DND-41 (cell line): ENCODE measurements at places on chromosomes 3 and 15.

- no peak for DNase-seq
Observed at GRCh38 chr3:177234121-177234520, 36.8 kb upstream of the TBL1XR1 start.

DNA sequence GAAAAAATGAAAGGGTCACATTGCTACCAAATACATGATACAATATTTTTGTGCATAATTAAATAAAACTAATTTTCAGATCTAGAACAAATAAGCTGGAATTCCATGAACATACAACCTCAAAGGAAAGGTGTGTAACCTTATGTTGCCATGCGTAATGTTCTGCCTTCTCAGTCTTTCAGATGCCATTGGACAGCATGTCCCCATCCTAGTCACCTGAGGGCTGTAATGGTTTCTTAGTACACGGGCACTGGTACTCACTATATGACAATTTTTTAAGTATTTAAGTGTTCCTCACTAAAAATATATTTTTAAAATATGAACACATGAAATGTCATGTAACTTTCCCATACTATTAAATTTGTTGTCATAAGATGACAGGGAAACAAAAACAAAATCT lies 24.1 kb downstream of the NEK10 start:
- DNase-seq = no peak

- no peak for DNase-seq
Observed at GRCh38 chr15:25245801-25246622, 192.8 kb downstream of the UBE3A start.

DNA sequence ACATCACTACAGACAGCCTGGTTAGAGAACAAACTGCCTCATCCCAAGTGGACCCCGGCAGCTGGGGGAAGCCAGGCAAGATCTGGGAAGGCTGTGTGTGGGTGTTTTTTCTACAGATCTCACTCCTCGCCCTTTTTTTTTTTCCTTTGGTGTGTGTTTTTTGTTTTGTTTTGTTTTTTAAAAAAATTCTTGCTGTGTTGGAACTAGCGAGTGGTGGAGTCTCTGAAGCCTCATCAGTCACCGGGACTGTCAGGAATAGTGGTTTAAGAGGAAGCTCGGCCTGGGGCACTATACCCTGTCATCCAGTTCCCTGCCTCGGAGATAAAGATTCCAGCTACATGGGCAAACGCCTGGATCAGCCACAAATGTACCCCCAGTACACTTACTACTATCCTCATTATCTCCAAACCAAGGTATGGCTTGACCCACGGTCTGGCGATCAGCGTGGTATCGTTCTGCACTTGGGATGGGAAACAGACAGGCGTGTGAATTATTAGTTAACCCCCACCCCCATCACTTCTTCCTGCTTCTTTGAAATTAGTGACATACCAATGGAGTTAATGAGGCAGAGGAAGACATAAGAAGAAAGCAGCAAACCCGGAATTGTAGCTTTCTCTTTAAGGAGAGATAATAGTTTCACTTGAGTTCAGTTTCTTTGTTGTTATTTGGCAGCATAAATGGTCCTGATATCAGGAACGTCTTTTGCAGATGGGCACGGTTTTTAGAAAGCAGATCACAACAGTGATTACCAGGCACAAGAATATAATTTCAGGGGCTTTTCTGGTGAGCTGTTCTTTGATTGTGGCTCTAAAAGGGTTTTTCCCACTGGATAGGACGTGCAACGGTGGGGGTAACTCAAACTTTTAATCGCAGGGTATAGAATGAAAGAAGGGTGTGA lies 722 bp downstream of the RBMS3 start:
- DNase-seq = peak; percentile 6

GRCh38 chr3:133283958-133284807 lies 115.7 kb upstream of the BFSP2 start:
- DNase-seq = no peak

DNA sequence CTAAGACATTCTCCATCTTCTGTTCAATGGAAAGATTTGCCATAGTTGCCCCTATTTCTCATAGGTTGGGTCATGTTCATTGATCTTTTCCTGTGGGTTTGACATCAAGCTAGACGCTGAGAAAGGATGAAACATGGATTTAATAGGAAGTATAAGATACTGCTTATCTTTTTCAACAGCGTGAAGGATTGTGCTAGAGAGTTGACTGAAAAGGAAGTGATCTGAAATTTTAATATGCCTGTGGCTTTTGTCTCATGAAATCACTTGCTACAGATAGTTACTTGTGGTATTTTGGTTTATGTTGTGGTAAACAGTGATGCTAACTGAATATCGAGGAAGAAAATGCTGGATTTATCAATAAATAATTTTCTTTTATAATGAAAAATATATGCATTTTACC lies 442.9 kb downstream of the EDEM1 start:
- DNase-seq = no peak

DNA sequence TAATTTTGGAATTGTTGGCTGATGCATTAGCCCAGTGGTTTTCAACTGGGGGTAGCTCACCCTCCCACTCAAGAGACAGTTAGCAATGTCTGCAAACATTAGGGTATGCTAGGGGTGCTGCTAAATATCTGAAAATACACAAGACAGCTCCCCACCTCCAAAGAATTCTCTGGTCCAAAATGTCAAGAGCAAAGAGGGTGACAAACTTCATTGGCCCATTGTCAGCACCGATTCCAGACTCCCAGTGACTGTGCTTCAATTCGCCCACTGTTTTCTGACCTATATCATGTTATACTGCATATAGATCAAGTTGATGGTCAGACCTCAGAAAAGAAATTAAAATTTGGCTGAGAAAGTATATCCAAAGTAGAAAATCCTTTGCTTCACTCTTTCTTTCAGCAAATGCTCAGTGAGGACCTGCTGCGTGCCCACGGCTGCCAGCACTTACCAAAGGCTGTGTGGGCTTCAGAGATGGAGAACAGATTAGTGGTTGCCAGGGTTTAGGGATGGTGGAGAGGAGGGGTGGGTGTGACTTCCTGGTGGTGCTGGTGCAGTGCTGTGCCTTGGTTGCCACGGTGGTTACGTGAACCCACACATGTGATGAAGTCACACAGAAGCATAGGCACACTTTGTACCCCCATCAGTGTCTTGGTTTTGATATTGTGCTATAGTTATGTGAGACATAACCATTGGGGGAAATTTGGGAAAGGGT lies 204.0 kb downstream of the PLCL2 start:
- DNase-seq = peak; percentile 64

DNA sequence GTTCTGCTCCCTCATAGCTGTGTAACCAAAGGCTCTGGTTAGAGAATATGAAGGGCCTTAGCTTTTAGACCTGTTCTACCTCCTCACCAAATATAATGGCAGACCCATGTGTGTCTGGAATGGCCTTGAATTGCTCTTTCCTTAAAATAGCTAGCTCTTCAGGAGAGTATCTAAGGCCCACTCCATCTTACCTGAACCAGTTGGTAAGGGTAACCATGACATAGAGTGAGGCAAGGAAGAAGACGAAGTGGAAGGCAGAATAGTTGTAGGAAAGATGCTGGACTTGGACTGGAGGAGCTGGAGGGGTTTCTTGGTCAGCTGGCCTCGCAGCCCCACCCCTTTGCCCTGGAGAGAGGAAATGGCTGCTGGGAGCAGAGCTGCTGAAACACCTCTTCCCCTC lies 3.1 kb downstream of the SERF2 start:
- DNase-seq = no peak

DNA sequence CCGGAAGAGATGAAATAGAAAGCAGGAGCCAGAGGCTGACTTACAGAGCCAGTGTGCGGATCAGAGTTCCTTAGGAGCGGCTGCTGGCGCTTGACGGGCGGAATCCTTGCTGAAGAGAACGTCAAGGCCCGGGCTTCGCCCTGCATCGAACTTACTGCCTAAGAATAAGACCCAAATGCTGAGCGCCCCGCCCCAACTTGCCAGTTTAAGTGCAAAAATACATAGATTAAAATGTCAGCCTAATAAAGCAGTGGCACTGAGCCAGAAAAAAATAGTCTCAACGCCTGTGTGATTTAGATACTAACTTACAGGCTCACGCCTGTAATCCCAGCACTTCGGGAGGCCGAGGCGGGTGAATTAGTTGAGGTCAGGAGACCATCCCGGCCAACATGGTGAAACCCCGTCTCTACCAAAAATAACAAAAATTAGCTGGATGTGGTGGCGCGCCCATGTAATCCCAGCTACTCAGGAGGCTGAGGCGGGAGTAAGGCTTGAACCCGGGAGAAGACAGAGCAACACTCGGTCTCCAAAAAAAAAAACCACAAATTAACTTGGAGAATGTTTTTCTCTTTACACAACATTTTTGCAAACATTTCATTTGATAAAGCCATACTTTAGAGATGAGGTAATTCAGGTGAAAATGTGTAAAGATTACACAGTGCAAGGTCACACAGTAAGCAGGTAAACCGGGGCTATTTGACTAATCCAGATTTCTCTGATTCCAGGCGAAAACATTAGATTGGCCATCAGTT lies 1.2 kb upstream of the UBP1 start:
- DNase-seq = no peak

DNA sequence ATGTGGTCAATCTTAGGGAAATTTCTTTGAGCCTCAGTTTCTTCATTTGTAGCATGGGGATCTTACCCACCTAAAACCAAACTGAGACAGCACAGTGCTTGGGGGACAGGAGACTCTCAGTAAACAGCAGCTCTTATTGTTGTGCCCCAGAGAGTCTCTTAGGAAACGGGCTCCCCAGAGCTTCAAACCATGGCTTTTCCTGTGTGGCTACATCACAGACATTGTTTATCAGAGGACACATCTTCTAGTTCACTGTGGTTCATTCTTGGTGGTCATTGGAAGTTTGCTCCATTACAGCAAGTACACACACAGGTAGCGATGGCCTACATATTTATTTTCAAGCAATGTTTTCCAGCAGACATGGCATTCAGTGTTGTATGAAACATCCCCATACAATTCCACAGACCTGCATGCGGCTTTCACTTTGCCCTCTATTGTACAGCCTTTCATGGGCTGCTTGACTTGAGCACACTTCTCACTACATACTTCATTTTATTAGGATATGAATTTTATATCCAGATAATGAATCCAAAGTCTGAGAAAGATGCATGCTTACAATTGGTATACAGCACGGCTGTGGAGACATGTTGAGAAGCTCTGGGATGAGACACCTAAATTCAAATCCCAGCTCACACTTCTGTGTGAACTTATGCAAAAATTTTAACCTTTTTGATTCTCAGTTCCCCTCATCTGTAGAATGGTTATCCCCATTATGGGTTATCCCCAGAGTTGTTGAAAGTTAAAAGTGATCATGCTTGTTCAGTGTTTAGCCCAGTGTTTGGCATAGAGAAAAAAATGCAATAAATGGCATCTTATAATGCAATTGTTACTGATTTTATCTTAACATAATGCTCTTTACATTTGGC lies 84.8 kb upstream of the ICE2 start:
- DNase-seq = no peak

DNA sequence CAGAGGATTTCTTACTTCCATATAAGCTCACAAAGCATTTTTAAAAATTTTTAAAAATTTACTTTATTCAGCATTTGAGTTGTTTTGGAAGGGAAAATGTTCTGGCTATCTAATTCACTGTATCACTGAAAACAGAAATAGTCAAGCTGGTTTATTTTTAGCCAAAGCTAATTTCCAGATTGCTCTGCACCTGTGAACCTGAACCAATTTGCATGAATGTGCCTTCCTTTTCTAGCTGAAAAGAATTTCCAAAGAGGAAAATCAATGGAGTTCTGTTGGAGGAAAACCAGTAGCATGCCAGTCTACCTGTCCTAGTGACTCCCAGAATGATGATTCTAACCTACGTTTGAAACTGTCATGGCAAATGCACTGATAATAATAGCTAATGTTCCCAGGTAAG lies 134.2 kb upstream of the LIPC start:
- no peak for DNase-seq

GRCh38 chr3:196336319-196337145 lies 1.7 kb downstream of the TM4SF19 start:
- no peak for DNase-seq

- DNase-seq = peak; percentile 37
Observed at GRCh38 chr3:143179603-143180002, 60.0 kb downstream of the CHST2 start.

DNA sequence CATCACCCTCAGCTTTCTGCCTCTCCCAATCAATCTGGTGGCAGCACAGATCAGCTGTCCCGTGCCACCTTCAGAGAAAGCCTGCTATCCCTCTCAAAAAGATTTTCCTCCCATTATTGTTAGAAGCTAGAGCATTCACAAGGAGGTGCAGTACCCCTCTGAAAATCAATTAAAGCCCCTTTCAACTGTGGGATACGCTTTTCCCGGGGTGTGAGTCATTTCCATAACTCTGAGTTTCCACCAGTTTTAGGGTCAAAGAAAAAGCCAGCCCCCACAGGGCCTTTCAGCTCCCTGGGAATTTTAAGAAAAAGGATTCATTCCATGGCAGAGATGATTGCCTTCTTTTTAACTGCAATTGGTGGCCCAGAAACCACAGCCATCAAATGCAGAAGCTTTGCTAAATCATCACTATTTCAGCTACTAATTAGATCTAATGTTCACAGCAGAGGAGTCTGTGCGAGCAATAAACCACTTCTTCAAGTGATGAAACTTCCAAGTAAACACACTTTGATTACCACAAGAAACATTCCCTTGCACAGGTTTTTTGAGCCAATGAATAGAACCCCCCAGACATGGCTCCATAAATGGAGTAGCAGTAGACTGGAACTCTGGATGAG lies 270.0 kb upstream of the TPRG1 start:
- DNase-seq = no peak

- no peak for DNase-seq
Observed at GRCh38 chr3:196659901-196660351, 20.4 kb downstream of the NRROS start.

DNA sequence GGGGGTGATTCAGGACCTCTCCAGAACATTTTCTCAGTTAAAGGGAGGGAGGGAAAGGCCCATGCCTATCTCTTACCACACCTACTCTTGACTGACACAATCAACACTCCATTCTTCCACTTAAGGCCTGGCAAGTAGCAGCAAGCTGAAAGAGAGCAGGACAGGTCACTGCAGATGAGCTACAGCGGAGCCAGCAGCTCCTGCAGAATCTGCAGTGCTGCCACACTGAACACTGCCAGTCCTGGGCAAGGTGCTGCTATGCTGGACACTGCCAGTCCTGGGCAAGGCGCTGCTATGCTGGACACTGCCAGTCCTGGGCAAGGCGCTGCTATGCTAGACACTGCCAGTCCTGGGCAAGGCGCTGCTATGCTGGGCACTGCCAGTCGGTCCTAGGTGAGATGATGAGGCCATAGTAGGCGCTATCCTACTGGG lies 143.7 kb downstream of the MYLK start:
- no peak for DNase-seq
